Activated CD8-positive, alpha-beta T cell treated with anti-CD3 and anti-CD28 coated beads, Interleukin-2, amount 10 ng/mL, durations not matched to agents 7 days and 5 days (primary cell): ENCODE measurements at places on chromosomes 5 and 9.

DNA sequence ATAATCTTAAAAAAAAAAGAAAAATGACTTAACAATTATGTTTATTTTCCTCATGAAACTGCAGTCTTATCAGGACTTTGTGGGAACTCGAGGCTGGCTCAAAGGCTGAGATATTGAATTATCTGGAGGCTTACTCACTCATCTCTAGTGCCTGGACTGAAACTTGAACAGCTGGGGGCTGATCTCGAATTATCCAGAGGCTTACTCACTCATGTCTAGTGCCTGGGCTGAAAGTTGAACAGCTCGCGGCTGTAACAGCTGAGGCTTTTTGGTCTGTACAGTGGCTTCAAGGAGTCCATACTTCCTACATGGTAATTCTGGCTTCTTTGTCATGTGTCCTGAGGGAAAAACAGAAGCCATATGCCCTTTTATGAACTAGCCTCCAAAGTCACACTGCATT is 371.9 kb downstream of the CETN3 start:
- DNase-seq = no peak

- no peak for DNase-seq
Measured at GRCh38 chr9:26612211-26612610, 280.4 kb downstream of the CAAP1 start.

- DNase-seq = no peak
Measured at GRCh38 chr9:36382484-36382883, 17.6 kb downstream of the RNF38 start.

DNA sequence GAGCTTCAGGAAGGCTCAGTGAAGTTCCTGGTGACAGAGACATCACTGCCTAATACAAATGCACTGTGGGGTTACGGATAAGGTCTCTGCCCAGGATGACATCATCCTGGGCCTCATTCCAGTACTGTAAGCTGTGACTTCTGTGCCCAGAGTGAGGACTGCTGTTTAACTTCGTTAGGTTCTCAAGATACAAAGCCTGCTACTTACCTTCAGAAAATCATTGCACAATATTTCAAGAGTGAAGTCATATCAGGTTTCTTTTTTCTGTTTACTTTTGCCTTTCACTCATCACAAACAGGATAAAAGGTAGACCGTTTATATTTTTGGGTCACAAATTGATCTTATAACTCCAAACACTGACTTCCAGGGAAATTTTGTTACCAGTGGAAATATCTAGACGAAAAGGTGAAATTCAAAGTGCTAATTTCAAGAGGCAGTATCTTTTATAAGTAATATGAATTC is 241.2 kb downstream of the PIK3R1 start:
- DNase-seq = no peak

DNA sequence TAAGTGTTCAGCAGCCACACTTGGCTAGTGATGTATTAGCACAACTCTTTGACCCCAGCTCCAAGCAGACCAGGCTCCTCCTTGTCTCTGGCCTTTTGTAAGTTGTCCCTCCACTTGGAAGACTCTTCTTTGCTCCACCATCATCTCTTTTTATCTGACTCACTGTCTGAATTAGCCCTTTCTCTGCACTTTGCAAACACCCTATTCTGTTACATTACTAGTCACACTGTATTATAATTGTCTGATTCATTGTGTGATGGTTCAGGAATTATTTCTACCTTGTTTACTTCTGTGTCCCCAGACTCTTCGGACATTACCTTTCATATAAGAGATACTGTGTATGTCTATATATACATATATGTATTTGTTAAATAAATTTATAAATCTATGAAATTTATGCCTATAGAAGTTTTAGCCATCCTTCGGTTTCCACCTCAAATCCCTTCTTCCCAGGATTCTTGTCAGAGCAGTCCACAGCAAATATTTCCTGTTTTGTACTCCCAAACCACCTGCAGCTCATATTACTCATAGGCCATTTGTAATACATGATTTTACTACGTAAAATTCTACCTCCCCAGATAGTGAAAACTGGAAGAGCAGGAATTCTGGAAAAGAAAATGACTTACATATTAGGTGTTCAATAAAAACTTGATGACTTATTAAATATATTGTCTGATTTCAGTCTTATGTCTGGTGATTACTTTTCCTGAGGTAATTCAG is 69.0 kb downstream of the MTAP start:
- no peak for DNase-seq

- no peak for DNase-seq
Measured at GRCh38 chr9:115615821-115616665, 498.1 kb upstream of the TNC start.

DNA sequence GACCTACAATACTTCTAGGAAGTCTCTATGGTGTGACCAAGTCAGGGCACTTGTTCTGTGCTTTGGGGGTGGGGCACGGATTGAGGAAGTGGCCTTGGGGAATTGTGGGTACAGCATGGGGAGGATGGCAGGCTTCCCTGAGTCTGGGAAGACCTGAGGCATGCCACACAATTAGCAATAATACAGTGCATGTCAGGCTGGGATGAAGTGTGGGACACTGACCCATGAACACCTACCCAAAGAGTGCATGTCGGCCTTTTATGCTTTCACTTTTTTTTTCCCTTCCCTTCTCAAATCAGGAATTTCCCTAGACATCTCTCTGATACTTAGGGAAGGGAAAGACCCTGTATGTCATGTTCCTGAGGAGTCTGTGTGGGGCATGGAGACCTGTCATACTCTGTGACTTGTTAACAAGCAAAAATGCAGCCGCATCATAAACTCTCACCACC is 146.4 kb downstream of the PALM2AKAP2 start:
- DNase-seq = no peak

DNA sequence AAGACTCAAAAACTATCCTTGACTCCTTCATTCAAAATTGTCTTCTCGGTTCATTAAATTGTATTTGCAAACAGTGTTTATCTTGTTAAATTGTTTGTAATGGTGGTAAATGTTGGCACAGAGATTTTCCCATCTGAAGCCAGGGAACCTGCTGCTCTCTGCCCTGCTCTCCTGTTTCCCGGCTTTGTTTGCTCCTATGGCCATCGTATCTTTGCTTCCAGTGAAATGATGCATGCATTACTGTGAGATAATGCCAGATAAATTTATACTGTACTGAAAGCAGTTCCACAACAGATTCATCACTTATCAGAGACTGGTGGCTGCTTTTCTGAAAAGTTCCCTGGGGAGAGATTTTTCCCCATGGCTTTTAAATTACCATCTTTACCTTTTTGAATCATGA is 81.4 kb downstream of the CD180 start:
- DNase-seq = no peak
